Stimulated activated CD4-positive, alpha-beta T cell treated with anti-CD3 and anti-CD28 coated beads, Interleukin-1b, Interleukin-23, amount 100 ng/mL, for 1 hour (primary cell): ENCODE measurements at places on chromosomes 1 and 21.

DNA sequence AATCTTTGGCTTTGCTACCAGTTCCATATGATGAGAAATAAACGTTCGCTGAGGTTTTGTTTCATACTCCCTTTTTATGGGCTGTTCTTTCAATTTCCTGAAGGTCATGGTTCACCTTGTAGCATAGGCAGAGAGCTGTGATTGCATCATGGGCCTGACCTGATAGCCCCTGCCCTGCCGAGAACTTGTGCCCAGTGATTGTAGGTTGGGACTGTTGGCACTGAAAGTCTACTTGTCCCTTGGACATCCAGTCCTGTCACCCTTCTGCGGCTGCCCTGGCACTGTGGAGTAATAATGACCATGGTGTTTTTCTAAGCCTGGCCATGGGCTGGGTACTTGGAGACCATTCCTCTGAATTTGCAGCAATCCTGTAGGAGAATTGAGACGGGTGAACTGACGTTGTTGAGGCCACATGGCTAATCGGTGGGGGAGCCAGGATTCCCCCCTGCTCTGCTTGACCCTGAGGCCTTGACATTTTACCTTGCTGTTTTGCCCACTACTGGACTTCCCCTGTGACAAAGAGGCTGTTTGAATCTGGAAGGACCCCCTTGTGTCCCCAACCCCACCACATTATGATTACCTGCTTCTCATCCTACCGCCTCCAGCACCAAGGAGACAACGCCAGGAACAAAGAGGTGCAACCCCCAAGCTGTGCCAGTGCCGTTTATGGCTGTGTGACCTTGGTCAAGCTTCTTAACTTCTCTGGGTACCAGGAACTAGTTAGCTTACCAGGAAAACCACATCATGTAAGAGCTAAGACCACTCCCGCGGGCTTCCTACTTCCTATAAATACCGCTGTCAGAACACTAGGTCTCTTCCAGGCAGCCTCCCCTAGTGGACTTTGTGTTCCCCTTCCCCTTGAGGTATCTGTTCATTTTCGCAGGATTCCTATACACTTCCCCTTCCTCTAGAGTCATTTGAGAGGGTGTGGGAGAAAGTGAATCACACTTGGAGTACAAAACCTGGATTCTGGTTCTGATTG lies 23.4 kb downstream of the SESN2 start:
- DNase-seq = no peak

DNA sequence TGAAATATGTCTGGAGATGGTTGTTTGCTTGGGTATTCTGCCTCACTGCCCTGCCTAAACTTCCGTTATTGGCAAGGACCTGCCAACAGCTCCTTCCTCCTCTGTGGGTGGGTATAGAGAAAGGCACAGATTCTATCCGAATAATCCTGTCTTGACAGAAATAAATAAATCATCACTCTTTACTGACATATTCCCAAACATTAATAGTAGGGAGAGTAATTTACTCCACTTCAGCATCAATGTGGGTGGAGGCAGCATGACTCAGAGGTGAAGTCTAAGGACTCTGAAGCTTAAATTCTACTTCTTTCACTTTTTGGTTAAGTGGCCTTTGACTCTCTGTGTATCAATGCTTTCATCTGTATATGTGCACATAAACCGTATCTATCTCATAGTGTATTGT lies 2.9 kb downstream of the CD84 start:
- no peak for DNase-seq

DNA sequence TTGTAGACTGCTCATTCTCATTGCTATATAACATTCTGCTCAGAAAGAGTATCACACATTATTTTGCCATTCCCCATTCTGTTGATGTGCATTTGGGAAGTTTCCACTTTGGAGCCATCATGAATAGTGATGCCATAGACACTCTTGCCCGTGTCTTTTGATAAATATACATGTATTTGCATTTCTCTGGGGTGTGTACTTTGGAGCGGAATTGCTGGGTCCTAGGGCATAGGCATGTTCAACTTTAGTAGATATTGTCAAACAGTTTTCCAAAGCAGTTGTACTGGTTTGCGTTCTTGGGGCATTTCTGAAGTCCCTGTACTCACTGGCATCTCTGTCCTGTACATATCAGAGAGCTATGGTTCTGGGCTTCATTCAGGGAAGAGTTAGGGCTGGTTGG lies 52.1 kb downstream of the PIK3CD start:
- DNase-seq = no peak

DNA sequence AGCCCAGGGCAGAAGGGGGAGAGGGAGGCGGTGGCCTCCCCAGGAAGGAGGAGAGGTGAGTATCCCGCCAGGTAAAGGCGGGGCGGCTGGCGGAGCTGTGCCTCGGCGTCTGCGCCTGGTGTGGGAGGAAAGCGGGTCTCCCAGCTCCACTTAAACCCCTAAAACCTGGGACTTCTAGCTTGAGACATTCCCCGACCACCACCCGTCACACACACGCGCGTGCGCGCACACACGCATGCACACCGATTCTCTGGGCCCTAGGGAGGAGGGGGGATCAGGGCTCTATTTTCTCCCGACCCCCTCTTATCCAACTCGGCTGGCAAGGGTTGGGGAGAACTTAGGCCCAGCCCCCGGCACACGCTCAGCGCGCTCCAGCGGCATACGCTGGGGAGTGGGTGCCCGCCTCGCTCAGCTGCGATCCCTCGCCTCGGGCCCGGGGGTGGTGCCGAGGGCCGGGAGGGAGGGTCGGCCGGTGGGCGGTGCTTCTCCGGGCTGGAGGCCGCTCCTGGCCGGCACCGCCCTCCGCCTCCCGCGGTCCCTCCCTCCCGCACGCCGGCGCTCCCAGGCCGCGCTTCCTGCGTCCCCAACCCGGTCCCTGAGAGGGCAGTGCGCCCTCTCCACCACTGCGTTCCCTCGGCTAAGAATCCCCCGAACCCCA lies at the start of gene TMEM51:
TSS of gene TMEM51 (plus strand) at position 564 of the 658 bp plus-strand sequence. CDS start 61,341 bp downstream, outside the sequence.
- DNase-seq = no peak

GRCh38 chr1:7177438-7178146 lies 392.3 kb downstream of the CAMTA1 start:
- no peak for DNase-seq

DNA sequence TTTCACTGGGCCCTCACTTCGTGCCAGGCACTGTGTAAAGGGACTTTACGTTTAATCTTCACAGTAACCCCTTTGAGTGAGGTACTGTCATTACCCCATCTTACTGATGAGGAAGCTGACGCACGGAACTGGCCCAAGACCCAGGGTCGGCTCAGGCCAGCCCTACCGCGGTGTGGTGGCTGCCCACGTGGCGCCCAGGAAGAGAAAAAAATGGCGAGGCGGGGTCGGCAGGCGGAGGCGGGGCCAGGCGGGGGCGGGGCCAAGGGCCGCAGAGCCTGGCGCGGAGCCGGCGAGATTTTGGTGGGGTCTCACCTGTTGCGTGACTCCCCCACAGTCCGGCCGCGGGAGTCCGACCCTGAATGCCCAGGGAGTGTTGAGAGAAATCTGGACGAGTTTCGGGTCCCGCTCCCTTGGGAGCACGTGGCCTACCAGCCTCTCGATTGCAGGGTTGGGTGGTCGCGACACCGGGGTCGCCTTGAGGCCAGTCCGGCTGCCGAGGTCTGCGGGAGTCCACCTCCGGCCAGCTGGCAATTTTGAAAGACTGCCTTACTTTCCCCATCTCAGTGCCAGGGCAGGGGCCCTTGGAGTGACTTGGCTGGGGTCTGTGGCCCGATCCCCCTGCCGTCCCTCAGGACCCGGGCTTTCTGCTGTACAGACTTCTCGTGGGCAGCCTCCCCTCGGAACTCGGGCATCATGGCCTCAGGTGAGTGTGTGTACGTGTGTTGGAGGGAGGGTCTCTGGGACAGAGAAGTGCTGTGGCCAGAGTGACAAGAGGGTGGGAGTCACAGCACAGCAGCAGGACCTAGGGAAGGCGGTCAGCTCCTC lies at the start of the genes AMPD2 and GNAT2:
TSS of gene AMPD2 (plus strand) at position 262 of the 825 bp plus-strand sequence. CDS start 1,339 bp downstream, outside the sequence.
TSS of gene GNAT2 (minus strand) at position 41 of the 825 bp plus-strand sequence. CDS start 6,746 bp downstream, outside the sequence.
- DNase-seq = peak; percentile 53

GRCh38 chr1:43887748-43888147 lies 45.9 kb upstream of the ARTN start:
- no peak for DNase-seq

GRCh38 chr1:27037518-27037917 lies 24.9 kb upstream of the TENT5B start:
- no peak for DNase-seq

- DNase-seq = no peak
Measured at GRCh38 chr1:117051224-117052064, 8.7 kb upstream of the TTF2 start.

DNA sequence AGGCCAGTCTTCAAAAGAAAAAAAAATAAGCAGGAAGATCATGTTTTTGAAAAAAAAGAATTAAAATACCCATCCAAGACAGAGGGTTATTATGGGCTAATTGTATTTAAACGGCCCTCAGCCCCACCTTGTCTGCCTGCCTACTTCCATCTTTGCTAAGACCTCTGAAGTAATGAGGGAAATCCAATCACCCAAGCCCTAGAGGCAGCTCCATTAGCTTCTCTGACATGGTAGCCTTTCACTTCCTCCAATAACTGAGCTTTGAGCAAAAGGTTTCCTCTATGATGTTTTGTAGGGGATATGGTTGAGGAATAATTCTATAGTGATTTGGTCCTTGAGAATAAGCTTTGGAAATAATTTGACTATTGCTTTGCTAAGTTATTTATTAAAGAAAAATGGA lies 178.2 kb upstream of the SGIP1 start:
- no peak for DNase-seq

GRCh38 chr1:61253059-61253735 lies 170.8 kb downstream of the NFIA start:
- DNase-seq = no peak

DNA sequence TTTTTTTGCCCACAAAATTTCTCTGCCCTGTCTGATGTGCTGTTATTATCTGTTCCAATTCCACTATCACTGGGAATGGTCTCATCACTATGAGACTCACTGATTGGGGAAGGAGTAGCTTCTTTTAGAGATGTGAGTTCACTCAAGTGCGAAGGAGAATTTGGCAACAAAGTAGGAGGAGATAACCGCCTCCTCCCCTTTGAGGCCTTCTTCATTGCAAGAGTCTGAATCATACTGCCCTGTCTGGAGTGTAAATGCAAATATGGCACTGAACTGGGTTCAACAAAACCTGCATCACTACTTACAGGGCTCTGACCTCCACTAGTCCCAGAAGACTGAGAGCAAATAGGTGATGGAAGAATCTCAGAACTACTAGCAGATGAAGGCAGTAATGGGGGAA lies 83.4 kb downstream of the ASH1L start:
- no peak for DNase-seq

DNA sequence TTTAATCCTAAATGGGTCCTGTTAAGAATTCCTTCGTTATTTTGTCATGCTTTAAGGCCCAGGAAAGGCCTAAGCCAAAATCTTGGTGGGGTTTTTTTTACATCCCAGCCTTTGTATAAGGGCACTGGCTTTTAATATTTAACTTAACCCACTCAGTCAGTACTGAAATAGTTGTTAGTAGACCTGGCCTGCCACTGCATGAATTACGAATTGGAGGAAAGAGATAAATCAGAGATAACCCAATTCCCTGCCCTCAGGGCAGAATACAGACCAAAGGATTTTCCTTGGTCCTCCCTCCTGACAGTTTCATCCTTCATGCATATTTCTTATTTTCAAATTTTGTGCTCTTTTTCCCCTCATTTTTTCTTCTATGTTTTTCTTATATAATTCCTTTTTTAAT lies 193.0 kb downstream of the FASLG start:
- DNase-seq = no peak

- DNase-seq = no peak
Measured at GRCh38 chr1:226778657-226779058, 39.6 kb upstream of the ITPKB start.

GRCh38 chr1:145849356-145850160 lies 4.1 kb downstream of the NUDT17 start:
- DNase-seq = no peak

DNA sequence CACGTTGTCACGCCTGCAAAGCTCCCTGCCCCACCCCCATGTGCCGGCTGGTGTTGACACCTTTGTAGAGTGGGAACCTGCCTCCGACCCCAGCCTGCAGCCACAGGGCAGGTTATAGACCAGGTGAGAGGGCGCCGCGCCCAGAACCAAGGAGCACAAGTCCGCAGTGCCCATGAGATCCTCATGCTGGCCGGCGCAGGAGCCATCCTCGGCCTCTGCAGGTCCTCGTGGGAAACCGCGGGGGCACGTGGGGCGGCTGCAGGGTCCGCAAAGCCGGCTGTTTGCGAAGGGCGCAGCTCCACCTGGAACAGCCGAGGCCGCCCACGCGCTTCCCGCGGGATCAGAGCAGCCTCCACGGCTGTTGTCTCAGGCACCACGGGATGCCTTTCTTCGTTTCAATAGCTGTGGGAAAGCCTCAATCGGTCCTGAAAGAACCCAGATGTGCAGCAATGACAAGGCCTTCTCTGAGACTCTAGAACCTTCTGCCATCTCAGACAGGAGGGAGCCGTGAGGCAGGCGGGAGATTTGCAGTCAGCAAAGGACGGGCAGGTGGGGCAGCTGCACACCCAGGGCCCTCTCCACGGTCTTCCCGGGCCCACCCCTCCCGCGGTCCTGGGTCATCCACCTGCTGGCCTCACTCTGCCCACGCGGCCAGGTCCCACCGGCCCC lies 29.9 kb downstream of the POFUT2 start:
- DNase-seq = no peak

- DNase-seq = no peak
Measured at GRCh38 chr1:62823556-62823955, 39.6 kb downstream of the ATG4C start.

DNA sequence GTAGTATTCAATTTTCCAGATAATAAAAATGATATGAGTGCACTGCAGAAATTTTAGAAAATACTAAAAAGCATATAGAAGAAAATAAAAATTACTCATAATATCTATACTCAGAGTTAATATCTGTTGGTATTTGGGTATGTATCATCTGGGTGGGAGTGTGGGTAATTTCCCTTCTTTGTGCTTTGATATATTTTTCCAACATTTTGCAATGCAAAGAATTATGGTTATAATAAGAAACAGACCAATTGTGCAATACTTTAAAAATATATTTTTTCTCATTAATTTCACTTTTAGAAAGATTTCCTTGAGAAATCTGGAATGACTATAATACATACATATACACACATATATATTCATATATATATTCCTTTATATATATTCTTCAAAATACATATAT lies 665.7 kb downstream of the ADGRL2 start:
- no peak for DNase-seq

- DNase-seq = no peak
Measured at GRCh38 chr1:159867664-159868026, 5.2 kb upstream of the VSIG8 start.

GRCh38 chr1:17886386-17886785 lies 131.3 kb downstream of the ACTL8 start:
- no peak for DNase-seq

DNA sequence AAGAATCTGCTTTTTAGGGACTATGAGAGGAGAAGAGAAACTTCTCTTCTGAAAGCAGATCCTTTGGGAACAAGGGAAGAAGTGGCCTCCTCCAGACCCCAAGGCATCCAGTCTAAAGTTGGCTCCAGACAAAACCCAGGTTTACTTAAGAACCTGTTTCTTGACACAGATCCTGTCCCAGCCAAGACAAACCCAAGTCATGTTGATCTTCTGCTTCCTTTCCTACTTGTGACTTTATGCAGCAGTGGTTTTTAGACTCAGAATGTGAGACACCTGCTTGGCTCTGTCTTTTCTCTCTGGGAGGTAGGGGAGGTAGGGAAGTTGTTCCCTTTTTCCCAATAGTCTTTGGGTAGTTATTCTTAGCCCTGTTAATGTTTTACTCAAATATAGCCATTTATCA lies 38.3 kb downstream of the ELAPOR1 start:
- DNase-seq = no peak

GRCh38 chr1:78673120-78673519 lies 23.5 kb downstream of the IFI44 start:
- no peak for DNase-seq
